ENCODE measurements at places on chromosomes 13 and 19.
A peak's percentile ranks its signal among the peaks of the same experiment; 100 is the strongest.

DNA sequence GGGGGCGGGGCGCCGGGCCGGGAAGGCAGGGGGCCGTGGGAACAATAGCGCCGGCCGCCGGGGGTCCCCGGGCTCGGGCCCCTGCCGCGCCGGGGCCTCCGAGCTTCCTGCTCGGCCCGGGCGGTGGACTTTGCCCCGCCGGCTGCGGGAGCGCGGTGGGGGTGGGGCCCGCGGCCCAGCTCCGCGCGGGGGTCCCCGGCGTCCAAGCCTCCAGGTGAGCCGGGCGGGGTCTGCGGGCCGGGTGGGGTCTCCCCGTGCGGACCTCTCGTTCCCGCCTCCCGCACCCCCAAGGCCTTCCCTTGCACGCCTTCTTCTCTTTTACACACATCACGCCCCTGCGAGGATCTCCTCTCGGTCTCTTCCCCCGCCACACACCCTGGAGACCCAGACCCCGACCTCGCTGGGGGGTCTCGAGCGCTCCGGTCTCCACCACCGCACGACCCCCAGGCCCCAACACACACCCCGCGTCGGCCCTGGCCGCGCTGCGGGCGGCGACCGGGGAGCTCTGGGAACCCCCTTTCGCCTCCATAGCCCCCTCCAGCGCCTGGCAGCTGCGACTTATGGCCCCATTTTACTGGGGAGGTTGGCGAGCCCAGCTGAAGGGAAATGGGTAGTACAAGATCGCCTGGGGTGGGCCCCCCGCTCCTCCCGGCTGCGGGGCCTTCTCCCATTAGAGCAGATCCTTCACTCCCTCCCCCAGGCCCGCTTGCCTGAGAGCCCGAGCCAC lies 711 bp downstream of the CAMSAP3 start:
- no peak for DNase-seq

- DNase-seq: no peak
Measured at GRCh38 chr19:5103061-5103701, 134.3 kb downstream of the KDM4B start.

- no peak for DNase-seq
Measured at GRCh38 chr13:94997126-94997525, 284.8 kb upstream of the SOX21 start.

- DNase-seq: peak; percentile 73
Measured at GRCh38 chr19:982567-983170, 1.5 kb upstream of the WDR18 start.

- no peak for DNase-seq
Measured at GRCh38 chr19:7524523-7524922, 2.1 kb downstream of the MCOLN1 start.

- DNase-seq: no peak
Measured at GRCh38 chr13:111259058-111259457, 61.4 kb upstream of the TEX29 start.

DNA sequence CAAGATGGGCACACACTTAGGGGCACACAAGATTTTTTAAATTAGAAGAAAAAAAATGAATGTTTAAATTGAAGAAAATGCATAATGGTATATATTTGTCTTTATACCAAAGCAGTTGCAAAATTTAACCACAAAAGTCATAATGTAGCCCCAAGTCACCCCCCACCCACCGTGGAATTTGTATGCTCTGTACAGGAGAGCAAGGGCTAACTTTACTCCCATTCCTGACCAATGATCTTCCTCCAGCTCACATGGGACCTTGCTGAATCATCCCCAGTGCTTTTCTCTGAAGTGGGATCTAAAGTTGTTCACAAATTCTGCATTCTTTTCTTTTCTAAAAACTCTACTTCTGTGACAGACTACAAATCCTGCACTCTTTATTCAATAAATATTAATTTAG lies 597.0 kb downstream of the UQCRFS1 start:
- DNase-seq: no peak

GRCh38 chr19:6752256-6753177 lies 13.0 kb downstream of the TRIP10 start:
- no peak for DNase-seq

GRCh38 chr13:66745307-66745706 lies 484.8 kb downstream of the PCDH9 start:
- DNase-seq: no peak

DNA sequence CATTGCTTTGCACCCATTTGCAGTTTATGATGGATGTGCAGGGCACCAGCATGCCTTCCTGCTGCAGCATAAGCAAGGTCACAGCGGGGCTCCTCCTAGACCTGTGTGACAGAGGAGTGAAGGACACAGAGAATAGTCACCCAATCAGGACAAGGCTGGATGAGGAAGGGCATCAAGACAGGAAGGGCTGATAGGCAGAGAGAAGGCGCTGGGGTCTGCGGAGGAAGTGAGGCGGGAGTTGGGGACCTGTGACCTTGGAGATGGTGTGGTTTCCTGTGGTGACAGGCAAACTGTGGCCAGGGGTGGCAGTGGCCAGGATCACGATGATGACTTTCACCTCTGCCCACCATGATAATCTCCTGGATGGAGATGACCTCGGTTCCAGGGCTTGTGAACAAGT lies 16.4 kb upstream of the KCTD15 start:
- no peak for DNase-seq

DNA sequence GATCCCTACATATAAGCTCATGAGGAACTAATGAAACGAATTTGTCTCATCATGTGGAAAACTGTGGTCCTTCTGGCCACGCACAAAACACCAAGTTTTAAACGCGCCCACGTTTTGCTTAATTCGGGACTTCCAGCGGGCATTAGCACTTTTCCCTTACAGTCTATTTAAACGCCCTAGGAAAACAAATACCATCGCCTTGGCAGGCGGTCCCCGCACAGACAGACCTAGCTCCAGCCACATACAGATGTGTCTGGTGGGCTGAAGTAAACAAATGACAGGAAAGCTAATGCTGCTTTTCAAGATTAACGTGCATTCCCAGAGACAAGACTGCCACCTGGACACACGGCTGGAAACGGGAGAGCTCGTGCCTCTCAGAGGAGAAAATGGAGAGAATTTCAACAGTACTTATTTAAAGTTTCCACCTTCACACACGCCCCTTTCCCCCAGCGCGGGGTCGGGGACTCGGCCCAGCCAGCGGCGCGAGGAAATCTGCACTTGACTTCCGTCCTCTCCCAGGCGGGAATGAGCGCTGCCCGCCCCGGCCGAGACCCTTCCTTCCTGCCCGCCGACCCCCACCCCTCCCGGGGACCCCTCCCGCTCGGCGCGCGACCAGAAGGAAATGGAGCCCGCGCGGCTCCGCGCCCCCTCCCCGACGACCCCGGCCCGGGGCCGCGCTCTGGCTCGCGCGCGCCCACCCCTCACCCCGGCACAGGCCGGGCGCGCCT lies 931 bp downstream of the USP12 start:
- no peak for DNase-seq

GRCh38 chr13:49000247-49000646 lies 24.5 kb downstream of the FNDC3A start:
- DNase-seq: no peak

- no peak for DNase-seq
Measured at GRCh38 chr19:49933643-49934042, 4.3 kb upstream of the NUP62 start.

- DNase-seq: no peak
Measured at GRCh38 chr13:76610819-76611415, 275.3 kb downstream of the KCTD12 start.

GRCh38 chr13:50393628-50394027 lies 378.4 kb downstream of the KCNRG start:
- DNase-seq: no peak

- no peak for DNase-seq
Measured at GRCh38 chr13:72284791-72285190, 417.8 kb upstream of the DACH1 start.

GRCh38 chr19:7921967-7922835 lies 2.1 kb downstream of the SNAPC2 start:
- DNase-seq: no peak

DNA sequence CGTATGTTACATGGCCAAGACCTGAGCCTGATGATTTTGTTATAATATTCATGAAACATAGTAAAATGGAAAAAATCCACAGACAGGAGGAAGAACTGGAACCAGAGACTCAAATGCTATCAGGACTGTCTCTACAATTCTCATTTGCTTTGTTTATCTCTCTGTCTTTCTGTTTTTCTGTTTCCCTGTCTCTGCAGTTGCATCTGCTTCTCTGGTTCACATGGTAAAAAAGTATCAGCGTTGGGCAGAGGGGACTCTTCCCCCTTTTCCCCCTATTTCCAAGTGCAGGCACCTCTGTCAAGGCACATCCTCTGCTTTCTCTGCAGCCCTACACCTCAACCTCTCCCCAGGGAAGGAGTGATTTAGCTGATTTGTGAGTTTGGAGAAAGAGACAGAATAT lies 41.2 kb upstream of the VWA8 start:
- DNase-seq: no peak

- no peak for DNase-seq
Measured at GRCh38 chr13:74444161-74444571, 310.0 kb upstream of the KLF12 start.

GRCh38 chr19:7562646-7563393 lies 27.3 kb downstream of the PNPLA6 start:
- DNase-seq: no peak

DNA sequence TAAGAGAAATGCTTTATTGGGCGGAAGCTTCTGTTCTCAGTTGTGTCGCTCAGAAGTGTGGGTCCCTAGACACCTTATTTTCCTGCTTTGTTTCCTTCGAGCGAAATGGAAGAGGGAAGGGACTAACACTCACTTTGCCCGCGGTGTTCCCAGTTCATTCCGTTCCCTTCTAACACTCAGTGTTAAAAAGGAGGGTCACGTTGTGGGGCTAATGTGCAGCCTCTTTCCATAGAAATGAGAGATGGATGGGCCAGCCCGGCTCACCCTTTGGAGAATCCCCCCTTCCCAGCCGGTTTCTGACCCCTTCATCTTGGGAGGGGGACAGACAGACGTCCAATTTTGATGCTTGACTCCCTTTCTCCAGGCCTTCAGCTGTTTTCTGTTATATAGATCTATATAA lies 2.3 kb downstream of the ATP11A start:
- no peak for DNase-seq

DNA sequence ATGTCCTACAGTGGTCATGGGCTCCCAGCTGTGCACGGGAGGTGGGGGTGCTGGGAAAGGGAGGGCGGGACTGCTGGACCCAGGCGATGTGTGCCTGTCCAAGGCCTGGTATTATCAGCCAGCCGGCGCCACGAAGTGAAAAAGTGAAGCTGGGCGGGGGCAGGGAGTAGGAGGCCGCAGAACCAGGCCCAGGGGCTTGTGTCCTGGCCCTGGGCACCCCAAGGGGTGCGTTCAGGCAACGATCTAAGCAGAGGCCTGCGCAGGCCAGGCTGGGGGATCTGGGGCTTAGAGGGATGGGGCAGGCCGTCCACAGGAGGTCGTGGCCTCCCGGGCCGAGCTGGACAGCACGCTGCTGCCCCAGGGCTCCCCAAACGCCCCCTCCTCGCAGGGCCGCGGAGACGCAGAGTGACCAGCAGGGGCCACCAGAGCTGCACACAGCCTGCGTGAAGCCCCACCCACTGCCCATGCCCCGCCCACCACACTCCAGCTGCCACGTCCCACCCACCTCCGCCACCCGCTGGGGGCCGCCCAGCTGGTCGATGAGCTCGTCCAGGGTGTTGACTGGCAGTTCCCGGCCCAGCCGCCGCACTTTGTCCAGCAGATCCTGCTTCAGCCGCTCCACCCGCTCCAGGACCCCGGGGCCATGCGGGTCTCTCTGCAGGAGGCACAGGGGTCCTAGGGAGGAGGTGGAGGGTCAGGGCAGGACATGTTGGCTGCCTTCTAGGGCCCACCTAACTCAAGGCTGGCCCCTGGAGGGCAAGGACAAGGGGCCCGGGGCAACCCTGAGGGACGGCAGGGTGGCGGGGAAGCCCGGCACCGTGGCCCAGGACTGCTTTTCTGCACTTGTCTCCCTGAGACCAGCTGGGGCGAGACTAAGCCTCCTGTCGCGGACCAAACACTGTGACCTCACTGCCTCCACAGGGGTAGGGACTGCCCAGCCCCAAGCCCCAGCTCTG lies 9.5 kb downstream of the GPX4 start:
- DNase-seq: peak; percentile 81

DNA sequence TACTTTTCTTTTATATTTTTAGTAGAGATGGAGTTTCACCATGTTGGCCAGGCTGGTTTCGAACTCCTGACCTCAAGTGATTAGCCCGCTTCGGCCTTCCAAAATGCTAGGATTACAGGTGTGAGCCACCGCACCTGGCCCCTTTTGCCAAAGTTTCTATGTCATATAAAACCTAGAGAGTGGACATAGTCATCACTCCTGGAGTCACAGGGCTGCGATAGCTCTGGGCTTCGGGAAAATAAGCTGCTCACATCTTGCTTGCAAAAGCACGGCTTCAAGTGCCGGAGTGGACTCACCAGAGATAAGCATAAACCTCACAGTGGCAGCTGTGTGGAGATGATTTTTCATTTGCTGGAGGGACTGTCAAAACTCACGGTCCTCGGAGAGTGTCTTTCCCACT lies 171.2 kb downstream of the TEX29 start:
- no peak for DNase-seq

GRCh38 chr13:106161146-106161545 lies 374.3 kb downstream of the EFNB2 start:
- DNase-seq: no peak

DNA sequence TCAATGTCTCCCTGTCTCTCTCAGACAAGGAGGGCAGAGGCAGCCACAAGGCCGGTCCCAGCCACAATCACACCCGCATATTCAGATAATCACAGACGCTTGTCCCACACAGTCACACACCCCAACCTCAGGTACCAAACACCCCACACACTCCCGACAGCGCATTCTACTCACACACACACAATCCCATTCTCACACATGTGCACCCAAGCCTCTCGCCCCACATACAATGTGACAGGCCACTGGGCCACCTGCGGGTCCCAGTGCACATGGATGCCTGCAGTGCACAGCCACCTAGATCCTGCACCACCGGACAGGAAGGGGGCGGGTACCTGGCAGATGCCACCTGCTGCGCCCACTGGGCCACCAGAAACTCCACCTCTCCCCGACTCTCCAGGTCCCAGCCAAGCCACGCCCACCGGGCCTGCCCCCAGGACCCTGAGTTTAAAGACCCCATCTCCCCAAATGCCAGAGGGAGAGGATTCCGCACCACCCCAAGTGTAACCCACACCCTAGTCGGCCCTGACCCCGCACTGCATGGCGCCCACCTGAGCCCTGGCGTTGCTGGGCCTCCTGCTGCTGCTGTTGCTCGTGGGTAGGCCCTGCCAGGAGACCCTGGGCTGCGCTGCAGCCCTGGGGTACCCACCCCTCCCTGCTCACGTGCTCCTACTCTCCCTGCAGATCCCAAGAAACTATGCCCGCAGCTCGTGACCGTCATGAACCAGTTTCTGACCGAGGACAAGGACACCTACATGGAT lies 10.6 kb downstream of the SCGB2B2 start:
- no peak for DNase-seq
